Left lung (tissue), 14 donors: ENCODE measurements at places on chromosomes 4 and X. TPM values are rescaled to one million over a fixed set of nuclear protein-coding genes. Genes with fewer than 3 reads are reported as not detected.

The ABCG2 gene
- 5.1 TPM for total RNA-seq

The CLCN4 gene
- total RNA-seq, result 7.8 TPM

The HGFAC gene
- total RNA-seq, result not detected

The AREG gene
- 130 TPM for total RNA-seq

The PITX2 gene
- not detected for total RNA-seq

The SASH3 gene
- total RNA-seq, result 17.1 TPM

The CXCL1 gene
- total RNA-seq, result 4.1 TPM

The FHDC1 gene
- 22.4 TPM for total RNA-seq

The MBTPS2 gene
- 14.5 TPM for total RNA-seq

The STPG2 gene
- 0.64 TPM for total RNA-seq

- no peaks in the 10 kb centered on the region for H3K36me3 ChIP-seq
- no peak overlapping the region for H3K4me3 ChIP-seq
- H3K27me3 ChIP-seq, result no peaks in the 10 kb centered on the region
- DNase-seq, result no peak
- no peaks in the 10 kb centered on the region for H3K4me1 ChIP-seq
- no peak overlapping the region for H3K27ac ChIP-seq
Observed at GRCh38 chr4:47374477-47374876, 89.0 kb downstream of the COMMD8 start.

- no peak for DNase-seq
- H3K36me3 ChIP-seq, result no peaks in the 10 kb centered on the region
- H3K27me3 ChIP-seq, result no peaks in the 10 kb centered on the region
- H3K27ac ChIP-seq, result no peak overlapping the region
- no peaks in the 10 kb centered on the region for H3K4me1 ChIP-seq
Observed at GRCh38 chr4:114028071-114028470, 48.6 kb upstream of the ARSJ start.

DNA sequence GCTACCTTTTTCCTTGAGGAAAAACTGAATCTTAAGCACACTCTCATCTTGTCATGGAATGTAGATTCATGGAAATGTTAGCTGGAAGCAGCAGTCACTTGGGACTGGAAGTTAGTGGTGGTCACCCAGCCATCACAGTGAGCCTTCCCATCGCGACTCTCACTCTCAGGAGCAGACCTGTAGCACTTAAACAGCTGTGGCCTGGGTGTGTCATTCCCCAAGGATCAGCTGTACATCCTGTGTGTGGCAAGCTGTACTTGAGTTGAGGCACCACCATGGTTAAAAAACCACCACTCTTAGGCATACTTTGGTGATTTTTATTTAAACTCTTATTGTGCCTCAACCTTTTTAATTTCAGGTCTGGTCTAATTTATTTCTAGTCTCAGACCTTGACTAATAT, 46.7 kb downstream of the JADE1 start:
- DNase-seq, result no peak
- no peak overlapping the region for H3K4me3 ChIP-seq
- H3K27me3 ChIP-seq, result no peaks in the 10 kb centered on the region
- H3K27ac ChIP-seq, result no peak overlapping the region
- H3K4me1 ChIP-seq, result no peaks in the 10 kb centered on the region
- no peaks in the 10 kb centered on the region for H3K36me3 ChIP-seq

- no peak overlapping the region for H3K4me3 ChIP-seq
- H3K27me3 ChIP-seq, result no peaks in the 10 kb centered on the region
- H3K4me1 ChIP-seq, result no peaks in the 10 kb centered on the region
- H3K36me3 ChIP-seq, result no peaks in the 10 kb centered on the region
- DNase-seq, result no peak
- no peak overlapping the region for H3K27ac ChIP-seq
Observed at GRCh38 chrX:105648732-105649131, 173.6 kb upstream of the NRK start.

GRCh38 chr4:11632483-11632882, 203.8 kb upstream of the HS3ST1 start:
- H3K27me3 ChIP-seq, result no peaks in the 10 kb centered on the region
- no peak overlapping the region for H3K27ac ChIP-seq
- DNase-seq, result no peak
- H3K36me3 ChIP-seq, result no peaks in the 10 kb centered on the region
- H3K4me3 ChIP-seq, result no peak overlapping the region
- no peaks in the 10 kb centered on the region for H3K4me1 ChIP-seq

DNA sequence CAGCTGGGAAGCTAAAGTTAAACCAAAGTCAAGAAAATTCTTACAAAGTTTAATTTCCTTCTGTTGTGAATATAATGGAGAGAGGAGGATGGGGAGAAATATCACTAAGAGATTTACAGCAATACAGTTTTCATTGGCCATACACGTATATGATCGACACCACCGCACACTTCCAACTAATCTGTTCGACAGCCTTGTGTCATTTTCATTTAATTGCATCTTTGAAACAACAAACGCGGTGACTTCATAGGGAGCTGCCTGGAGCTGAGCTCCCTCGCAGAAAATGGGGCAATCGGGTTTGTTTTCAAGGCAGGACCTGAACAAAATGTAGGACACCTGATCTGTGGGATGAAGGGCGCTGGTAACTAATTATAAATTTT, 1.3 kb downstream of the PTPN13 start:
- peak overlapping the region; percentile 58 for H3K4me3 ChIP-seq
- H3K27me3 ChIP-seq, result peaks cover 43% of the 10 kb centered on the region
- H3K36me3 ChIP-seq, result no peaks in the 10 kb centered on the region
- no peak for DNase-seq

DNA sequence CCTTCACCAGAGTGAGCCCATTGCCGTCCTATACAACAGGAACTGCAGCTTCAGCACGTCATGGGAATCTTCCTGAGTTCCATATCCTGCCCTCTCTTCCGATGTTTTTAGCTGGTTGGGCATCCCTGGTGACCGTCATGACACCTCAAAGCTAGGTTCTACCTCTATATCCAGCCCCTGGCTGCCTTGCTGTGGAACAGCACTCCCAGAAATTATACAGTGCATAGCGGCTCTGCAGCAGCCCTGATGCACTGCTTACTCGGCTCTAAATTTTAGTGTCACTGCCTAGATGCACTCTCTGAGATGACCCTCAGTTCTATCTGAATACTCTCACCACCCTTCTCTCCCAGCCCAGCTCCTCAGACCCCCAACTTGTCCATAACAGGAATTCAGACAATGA, 44.3 kb downstream of the ARHGEF38 start:
- H3K27ac ChIP-seq, result no peak overlapping the region
- H3K4me1 ChIP-seq, result peaks cover 11% of the 10 kb centered on the region
- DNase-seq, result no peak
- no peak overlapping the region for H3K4me3 ChIP-seq
- no peaks in the 10 kb centered on the region for H3K36me3 ChIP-seq

DNA sequence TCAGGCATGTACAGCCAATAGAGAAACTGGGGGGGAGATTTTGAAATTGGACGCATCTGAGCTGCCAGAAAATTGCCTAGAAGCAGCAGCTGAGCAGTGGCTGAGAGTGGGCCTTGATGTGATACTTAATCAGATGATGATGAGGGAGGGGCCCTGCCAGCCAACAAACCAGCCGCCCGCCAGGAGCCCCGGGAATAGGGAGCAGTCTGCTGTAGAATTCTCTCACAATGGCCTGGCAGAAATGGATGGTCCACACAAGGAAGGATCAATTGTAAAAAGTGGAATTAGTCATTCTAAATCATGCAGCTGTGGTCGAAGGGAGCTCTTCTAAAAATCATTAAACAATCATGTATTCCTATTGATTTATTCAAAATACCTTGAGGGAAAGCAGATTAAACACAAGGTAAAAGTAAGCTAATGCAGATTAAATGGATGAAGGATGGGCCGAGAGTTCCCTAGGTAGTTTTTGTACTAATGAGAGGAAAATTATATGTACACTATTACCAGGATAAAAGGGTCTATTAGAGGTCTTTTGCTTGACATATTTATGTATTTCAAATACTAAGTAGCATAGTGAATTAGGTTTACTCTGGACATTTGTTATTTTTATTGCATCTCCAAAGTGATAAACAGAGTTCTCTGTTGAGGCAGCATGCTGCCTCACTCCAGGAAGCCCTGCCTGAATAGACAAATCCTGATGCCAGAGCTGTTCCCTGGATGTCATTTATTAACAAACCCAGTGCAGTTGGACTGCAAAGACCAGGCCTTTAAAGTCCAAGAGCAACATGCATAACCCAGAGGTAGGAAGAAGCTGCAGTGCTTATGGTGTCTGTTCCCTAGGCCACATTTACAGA, 91.3 kb downstream of the NKX6-1 start:
- no peak overlapping the region for H3K27ac ChIP-seq
- H3K36me3 ChIP-seq, result no peaks in the 10 kb centered on the region
- H3K27me3 ChIP-seq, result no peaks in the 10 kb centered on the region
- no peaks in the 10 kb centered on the region for H3K4me1 ChIP-seq
- H3K4me3 ChIP-seq, result no peak overlapping the region
- DNase-seq, result no peak

DNA sequence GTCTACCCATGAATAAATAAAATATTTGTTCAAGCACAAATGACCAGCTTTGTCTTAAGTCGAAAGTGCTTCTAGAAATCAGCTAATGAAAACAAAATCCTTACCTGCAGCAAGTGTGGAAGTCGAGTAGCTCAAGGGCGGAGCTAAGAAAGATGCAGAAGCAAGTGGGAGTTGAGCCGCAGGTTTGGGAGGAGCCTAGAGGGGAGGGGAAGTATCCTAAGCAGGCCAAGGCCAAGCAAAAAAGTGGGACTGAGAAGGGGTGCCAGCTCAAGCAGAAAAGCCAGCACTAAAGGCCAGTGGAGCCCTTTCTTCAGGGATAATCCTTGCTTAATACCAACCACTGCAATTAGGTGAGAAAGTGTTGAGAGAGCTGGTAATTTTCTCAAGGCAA, 60.8 kb downstream of the DLG3 start:
- H3K36me3 ChIP-seq, result no peaks in the 10 kb centered on the region
- H3K4me3 ChIP-seq, result no peak overlapping the region
- H3K27ac ChIP-seq, result no peak overlapping the region
- no peaks in the 10 kb centered on the region for H3K4me1 ChIP-seq
- DNase-seq, result no peak

DNA sequence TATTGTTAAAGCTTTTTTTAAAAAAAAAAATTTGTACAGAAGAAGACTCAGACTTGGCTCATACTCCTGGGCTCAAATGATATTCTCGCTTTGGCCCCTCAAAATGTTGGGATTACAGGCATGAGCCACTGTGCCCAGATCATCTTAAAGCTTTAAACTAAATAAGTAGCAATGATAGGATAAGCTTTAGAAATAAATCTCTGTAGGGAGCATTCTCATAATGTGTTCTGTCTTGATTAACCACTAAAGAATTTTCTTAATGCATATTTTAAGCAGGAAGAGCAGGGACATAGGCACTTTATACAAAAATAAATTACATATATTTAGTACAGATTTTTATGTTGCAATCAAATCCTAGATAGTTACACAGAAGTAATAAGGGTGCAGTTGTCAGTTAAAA, 667.2 kb downstream of the GRID2 start:
- no peak overlapping the region for H3K27ac ChIP-seq
- DNase-seq, result no peak
- no peaks in the 10 kb centered on the region for H3K4me1 ChIP-seq
- no peaks in the 10 kb centered on the region for H3K27me3 ChIP-seq

- peak overlapping the region; percentile 74 for H3K27ac ChIP-seq
- no peaks in the 10 kb centered on the region for H3K4me1 ChIP-seq
- peak overlapping the region; percentile 50 for H3K4me3 ChIP-seq
- peaks cover 15% of the 10 kb centered on the region for H3K27me3 ChIP-seq
Observed at GRCh38 chr4:183797445-183798300, 107.4 kb upstream of the STOX2 start.
